ENCODE measurements at places on chromosomes 3 and 15.

DNA sequence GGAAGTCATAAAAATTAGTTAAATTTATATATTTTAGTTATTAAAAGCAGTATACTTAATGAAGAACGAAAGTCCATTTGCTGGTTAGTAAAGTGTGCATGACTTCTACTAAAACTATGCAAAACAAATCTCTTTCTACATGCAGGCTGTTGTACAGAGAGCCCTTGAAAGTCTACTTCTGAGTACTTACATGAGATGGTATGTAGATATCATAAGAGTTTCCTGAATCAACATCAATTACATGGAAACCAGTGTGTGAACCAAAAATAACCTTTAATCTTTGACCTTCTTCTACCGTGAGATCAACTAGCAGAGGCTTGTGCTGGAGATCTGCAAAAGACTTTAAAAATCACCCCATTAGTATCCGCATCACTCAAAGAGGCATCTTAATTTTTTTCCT lies 42.1 kb upstream of the SLC2A2 start:
- no peak for DNase-seq

- no peak for DNase-seq
Measured at GRCh38 chr3:98991393-98991792, 89.9 kb upstream of the DCBLD2 start.

GRCh38 chr15:39454189-39454986 lies 126.5 kb upstream of the THBS1 start:
- DNase-seq = no peak

- no peak for DNase-seq
Measured at GRCh38 chr3:187983484-187984124, 170.4 kb upstream of the LPP start.

DNA sequence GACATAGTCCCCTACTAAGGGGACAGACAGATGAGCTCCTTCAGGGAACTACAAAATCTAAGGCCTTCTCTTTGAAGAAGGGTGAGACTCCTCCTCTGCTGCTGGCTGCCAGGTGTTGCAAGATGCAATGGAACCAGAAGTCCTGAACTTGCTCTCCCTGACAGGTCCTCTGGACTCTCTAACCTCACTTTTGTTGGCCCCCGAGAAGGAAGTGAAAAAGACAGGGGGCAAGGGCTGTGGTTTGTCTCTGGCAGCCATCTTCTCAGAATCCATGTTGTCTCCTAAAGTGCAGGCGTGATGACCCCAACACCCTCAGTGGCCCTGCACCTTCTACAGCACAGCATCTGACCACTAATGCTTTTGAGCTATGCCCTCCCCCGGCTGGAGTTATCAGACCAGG lies 292.5 kb downstream of the CHST2 start:
- no peak for DNase-seq

- DNase-seq = peak; percentile 58
Measured at GRCh38 chr3:113533534-113533892, 1.2 kb downstream of the SIDT1 start.

GRCh38 chr3:61814674-61815073 lies 253.3 kb downstream of the PTPRG start:
- DNase-seq = no peak

GRCh38 chr3:48601622-48601994 lies 6.5 kb upstream of the COL7A1 start:
- no peak for DNase-seq

DNA sequence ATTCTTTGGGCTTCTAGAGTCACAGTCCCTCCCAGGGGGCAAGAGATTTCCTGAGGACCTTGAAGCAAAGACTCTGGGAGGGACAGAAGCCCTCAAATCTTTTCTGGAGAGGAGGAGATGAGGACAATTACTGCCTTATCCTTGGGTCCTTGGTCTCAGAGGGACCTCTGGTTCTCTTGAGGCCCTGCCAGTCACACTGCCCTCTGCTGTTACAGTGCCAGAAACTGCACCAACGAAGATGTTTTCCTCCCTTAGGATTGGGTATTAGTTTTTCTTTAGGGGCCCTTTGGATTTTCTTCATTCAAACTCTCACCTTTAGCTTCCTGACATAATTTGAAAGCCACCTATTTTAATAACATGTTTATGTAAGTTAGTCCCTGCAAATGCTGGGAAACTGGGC lies 58.2 kb upstream of the SCN5A start:
- no peak for DNase-seq

DNA sequence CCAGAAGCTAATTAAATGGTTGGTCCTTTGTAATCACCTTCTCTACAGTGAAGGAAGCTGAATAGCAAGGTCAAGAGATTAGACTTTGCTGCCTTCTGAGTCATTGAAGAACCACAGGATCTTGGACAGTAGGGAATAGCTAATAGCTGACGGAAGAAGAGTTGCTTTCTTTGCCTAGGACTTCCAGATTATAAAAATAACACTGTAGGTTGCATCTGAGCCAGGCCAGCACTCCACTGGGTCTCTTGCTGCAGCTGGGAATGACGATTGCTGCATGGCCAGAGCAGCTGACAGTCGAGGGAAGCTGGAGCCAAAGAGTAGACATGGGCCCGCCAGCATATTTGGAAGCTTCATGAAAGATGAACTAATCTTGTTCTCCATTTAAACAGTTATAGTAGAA lies 81.5 kb upstream of the KCNMB2 start:
- no peak for DNase-seq

GRCh38 chr3:83096-83495 lies 113.5 kb upstream of the CHL1 start:
- no peak for DNase-seq

- no peak for DNase-seq
Measured at GRCh38 chr3:15998911-15999310, 175.6 kb upstream of the GALNT15 start.

GRCh38 chr3:117587416-117587815 lies 877.8 kb downstream of the TUSC7 start:
- no peak for DNase-seq

DNA sequence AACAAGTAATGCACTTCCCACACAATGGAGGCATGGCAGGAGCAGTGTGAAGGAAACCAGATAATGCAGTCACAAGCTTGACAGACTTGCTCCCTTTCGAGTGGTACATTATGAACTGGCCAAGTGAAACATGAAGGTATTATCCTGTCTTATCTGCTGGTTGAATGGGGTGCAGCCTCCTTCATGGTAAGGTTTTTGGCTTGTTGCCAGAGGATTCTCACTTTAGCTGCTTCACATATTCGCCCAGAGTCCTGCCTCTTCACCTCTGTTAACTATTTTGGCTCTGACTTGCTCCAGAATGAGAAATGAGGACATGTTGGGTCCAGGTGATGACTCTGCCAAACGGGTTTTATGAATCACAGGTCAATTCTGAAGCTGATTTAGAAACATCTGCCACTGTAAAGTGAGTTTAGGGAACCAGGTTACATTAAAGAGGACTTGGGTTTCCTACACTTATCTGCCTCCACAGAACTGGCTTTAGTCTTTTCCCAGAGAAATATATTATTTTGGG lies 19.5 kb upstream of the CCDC39 start:
- no peak for DNase-seq

DNA sequence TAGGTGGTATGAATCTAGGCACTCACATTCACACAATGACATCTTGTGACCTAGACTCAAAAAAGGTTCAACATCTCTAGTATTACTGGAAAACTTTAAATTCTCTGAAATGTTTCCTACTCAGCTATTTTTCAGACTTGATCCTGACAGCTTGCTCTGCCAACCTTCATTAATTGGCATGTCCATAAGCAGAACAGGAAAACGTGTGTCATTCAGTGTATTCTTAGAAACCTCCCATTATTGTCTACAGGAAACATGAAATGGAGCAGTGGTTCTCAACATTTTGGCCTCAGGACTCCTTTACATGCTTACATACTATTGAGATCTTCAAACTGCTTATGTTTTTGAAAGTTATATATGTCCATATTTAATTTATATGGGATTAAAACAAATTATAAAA lies 363.2 kb downstream of the NAALADL2 start:
- no peak for DNase-seq

DNA sequence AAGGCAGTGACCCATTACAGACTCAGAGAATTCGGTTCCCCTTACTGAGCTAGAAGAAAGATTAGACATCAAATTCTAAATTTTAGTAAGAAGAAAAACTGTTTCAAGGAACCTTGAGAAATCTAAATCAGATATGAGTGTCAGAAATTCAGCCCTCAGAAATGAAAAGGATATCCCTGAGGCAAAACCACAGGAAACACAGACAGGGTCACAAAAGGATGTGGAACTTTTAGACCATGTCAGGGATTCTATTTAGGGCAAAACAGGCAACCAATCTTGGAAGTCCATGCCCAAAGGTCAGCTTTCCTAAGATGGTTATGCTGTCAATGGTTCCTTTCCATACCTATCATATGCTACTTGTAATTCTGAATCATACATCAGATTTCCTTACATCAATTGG lies 31.6 kb downstream of the SHOX2 start:
- DNase-seq = no peak

GRCh38 chr3:115624029-115624741 lies 875 bp downstream of the GAP43 start:
- no peak for DNase-seq

GRCh38 chr3:112360561-112360960 lies 27.6 kb downstream of the CD200 start:
- DNase-seq = no peak

DNA sequence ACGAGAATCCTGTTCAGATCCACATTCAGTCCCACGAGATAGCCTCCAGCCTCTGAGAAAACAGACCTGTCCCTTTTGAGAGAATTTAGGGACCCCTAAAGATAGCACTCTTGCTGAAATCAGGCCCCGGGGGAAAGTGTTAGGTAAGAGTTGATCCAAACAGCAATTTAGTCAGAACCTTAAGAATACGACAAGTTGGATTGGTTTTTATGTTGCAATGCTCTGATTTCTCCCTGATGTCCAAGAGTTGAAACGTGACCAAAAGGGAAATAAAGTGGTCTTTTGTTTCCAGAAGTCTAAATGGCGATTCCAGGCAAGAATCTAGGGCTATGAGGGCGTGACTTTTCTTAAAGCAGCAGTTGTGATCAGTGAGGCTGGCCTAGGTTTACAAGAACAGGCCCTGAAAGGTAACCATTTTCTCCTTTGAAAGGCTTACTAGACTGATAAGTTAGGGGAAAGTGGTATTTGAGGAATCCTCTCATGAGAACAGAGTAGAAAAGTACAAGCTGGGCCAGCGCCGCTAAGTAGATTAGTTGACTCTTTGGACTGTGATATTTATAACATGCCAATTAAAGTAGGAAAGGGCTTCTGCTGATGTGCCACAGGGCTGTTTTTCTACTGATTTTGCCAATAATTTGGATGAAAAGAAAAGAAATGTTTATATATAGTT lies 4.9 kb downstream of the MAN2A2 start:
- DNase-seq = no peak
